BJ (cell line): ENCODE measurements at places on chromosomes 13 and 19.

GRCh38 chr19:3607303-3608078 lies 816 bp upstream of the TBXA2R start:
- no peak for DNase-seq

GRCh38 chr13:27053210-27053884 lies 118.3 kb downstream of the USP12 start:
- no peak for DNase-seq

- DNase-seq, result no peak
Observed at GRCh38 chr13:99264051-99264450, 5.9 kb upstream of the GPR18 start.

DNA sequence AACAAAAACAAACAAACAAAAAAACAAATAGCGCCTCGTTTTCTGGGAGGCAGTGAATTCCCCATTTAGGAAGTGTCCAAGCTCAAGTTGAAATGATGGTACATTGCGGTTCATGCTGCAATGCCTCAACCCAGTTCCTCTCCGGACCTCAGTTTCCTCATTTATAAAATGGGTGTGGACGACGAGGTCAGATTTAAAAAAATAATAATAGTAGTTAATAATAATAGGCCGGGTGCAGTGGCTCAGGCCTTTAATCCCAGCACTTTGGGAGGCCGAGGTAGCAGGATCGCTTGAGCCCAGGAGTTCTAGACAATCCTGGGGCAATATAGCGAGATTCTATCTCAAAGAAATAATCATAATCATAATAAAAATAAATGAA lies 15.5 kb upstream of the ERCC1 start:
- no peak for DNase-seq

DNA sequence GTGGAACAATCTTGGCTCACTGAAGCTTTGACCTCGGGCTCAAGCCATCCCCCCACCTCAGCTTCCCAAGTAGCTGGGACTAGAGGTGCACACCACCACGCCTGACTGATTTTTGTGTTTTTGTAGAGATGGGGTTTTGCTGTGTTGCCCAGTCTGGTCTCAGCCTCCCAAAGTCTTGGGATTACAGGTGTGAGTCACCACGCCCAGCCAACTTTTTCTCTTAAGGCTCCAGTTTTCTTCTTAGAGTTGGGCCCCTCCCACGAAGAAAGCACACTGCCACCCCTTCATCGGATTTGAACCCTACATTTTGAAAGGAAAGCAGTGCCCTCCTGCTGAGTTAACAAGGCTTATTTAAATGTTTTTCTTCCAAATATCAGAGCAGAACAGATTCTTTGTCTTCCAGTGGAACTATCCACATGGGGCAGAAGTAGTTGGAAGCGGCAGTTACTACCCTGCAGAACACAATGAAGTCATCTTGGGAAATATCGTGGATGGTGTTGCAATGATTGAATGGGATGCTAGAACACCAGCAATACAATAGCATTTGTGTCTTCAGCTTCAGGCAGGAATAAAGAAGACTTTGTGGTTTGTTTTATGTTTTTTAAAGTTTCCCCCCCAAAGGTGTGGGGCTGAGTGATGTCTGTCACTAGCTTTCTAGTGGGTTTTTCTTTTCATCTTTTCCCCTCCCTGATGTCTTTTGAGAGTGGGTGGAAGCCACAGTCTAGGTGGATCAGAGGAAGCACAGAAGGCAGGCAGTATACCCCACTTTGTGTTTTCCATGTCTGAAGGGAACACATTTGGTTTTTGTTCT lies 8.9 kb downstream of the ACTN4 start:
- DNase-seq, result no peak

DNA sequence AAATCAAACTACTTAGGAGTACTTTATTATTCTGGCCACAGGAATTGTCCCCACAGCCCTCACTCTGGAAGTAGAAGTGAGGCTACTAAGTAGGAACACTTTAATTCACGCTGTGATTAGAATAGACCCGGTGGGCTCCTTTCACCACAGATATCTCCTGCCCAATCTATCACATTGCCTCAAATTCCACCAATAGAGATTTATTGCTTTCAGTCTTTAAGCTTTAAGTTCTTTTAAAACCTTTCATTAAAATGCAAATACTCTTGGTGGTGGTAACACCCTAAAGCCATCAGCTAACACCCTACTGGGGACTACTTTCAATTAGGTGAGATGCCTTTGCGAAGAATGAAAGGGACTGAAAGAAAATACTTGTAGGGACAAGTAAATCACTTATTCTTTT lies 181.9 kb downstream of the DACH1 start:
- DNase-seq, result no peak

DNA sequence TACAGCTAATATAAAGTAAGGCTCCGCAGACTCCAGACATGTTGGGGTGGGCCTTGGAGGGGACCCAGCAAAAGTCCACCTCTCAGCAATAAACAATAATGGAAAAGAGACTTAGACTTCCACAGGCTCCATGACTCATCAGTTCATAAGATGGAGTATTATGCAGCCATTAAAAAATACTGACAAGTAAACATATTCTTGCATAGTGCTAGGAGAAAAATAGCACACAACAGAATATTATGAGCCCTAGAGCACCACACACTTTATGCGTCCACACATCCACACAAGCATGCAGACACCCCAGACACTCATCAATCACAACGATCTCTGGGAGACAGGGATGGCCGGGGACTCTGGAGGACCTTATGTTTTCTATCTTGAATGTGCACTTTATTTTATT lies 46.0 kb downstream of the PDCD5 start:
- DNase-seq, result no peak
